ENCODE measurements at places on chromosomes 5 and 9.

DNA sequence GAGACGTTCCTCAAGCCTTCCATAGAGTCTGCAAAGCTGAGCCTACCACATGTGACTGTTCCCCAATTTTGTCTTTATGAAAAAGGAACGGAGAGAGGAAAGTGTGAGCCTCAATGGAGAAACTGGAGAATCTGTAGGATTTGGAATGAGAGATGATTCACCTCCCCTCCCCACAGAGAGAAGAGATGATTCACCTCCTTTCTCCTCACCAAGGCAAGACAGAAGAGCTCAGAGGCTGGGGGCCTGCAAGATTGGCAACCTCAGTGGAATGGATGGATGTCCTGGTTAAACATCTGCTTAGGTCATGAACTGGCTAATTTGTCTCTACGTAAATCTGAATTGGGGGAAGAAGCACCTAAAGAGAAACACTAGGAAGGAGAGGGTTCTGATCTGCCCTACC, 17.0 kb upstream of the MOCS2 start:
- DNase-seq, result no peak

GRCh38 chr5:139593716-139594319, 32.7 kb downstream of the UBE2D2 start:
- DNase-seq, result no peak

DNA sequence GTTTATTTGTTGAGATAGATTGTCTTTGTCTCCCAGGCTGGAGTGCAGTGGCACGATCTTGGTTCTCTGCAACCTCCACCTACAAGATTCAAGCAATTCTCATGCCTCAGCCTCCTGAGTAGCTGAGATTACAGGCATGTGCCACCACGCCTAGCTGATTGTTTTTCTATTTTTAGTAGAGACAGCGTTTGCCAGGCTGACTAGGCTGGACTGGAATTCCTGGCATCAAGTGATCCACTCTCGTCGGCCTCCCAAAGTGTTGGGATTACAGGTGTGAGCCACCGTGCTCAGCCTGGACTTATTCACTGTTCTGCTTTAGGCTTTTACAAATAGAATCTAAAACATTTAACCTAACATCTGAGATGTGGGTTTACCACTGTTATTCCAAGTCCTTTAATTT, 91.3 kb downstream of the COMMD10 start:
- DNase-seq, result no peak

DNA sequence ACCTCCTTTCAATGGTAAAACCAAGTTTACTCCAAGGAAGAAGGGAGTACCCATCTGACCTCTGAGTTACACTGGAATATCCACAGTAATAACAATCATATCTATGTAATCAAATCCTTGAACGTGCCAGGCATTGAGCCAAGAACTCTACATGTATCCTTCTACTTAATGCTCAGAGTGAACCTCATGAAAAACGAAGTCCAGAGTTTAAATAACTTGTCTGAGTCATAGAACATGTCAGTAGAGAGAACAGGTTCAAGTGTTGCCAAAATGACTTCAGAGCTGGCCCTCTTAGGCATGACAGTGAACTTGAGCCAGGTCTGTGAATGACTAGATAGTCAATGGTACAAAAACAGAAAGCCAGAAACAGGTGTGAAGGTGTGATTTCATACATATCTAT, 164.1 kb upstream of the ZNF618 start:
- no peak for DNase-seq

DNA sequence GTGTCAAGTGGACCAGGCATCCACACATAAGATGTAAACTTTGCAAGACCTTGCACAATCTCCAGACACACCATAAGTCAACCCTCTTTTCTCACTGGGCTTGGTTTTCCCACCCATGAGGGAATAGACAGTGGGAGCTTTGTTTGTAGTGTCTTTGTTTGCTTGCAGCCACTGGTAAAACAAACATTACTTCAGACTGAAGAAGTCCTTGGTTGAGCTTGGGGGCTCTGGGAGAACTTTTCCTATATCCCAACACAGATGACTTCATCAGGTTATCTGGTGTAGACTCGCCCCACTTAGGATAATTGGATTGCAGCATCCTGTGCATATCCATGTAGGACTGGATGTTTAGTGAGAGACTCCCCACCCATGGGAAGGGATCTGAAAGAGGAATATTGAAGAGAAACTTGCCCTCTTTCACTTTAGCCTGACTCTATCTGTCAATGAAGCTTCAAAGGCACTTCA, 11.5 kb upstream of the ADGRV1 start:
- no peak for DNase-seq

GRCh38 chr9:134935056-134935640, 17.4 kb upstream of the FCN1 start:
- no peak for DNase-seq

DNA sequence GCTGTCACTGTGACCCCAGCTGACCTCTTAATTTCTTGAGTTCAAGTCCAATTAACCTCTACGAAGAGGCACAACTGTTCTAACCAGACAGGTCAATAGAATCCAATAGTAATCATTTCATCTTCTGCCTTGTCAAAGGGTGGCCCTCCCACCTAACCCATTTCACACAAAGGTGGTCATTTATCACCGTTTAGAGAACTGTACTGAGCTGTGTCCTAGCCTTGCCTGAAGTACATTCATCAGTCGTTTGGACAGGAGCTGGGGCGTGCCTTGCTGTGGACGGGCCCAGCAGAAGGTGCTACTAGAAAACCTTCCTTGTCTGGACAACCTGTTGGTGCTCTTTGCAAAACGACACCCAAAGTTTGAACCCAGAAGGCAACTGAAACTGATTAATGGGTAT, 605.4 kb downstream of the ISL1 start:
- DNase-seq, result no peak

DNA sequence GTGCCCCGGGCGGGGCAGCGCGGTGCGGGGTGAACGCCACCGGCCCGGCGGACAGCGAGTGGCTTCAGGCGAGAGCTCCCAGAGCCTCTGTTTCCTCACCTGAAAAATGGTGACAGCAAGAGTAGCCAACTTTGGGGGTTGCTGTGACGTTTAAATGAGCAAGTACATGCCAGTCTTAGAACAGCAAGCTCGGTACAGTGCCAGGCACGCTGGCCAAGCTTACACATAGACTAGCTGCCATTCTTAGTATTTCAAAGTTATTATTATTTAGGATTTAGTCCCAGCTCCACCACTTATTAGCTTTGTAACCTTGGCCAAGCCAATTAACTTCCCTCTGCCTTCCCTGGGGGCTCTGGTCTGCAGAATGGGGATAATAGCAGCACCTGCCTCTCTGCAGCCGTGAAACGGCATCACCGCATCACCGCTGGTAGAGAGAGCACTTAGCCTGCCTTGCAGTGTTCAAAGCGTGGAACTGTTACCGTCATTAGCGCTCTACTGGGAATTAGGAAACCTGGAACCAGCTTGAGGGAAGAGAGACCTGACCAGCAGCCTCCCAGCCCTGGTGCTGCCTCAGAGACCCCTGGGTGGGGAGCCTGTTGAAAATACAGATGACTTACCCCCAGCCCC, at the start of gene C9orf50:
TSS of gene C9orf50 (minus strand) at position 433 of the 627 bp plus-strand sequence. CDS start 527 bp downstream, outside the sequence.
- no peak for DNase-seq

DNA sequence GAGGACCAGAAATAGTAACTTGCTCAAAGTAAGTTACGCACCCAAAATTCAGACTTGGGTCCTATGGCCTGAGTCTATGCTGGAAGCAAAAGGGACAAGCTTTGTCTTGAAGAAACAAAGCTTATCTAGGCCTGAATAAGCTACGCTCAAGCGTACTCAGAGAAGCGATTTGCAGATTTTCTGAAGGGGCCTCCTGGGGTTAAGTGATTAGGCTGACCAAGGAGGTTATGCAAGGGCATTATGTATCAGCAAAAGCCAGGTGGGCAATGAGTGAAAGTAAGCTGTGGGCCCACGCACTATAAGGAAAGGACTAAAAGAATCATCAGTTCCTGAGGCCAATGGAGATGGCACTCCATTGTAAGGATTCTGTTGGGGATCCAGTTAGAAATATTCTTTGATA, 122.1 kb downstream of the SNX18 start:
- no peak for DNase-seq

DNA sequence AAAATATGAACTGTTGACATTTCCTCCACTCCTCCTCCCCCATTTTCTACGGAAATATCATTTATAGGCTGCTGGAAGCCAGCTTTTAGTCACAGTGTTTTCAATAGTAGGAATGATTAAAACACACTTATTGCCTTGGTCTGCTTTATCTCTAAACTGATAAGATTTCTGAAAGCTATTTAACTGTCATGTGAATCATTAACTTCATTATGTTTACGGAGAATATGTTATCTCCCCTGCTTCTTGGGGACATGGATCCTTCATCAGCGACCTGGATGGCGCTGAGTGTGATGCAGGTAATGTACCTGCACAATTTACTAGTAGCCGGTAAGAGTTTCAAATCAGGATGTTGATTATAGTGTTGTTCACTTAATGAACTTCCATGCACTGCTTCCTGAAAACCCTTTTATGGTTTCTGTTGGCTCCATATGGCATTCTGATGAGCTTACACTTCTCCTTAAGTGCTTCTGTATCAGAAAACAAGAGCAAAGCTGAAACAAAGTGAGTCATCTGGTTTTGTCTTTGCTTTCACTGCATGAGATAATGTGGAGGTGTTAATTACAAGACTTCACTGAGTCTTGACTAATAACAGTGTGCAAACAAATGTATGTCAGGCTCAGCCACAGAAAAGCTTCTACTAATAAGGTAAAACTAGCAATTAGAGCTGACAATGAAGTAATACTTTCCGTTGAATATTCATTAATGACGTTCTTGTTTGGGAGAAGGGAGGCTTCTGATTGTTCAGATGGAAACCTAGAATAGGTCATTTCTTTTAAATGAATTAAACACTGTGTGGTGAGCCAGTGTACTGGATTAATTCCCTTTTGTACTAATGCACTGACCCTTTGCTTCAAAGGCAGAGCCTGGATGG, 162.4 kb upstream of the ZNF608 start:
- DNase-seq, result no peak

DNA sequence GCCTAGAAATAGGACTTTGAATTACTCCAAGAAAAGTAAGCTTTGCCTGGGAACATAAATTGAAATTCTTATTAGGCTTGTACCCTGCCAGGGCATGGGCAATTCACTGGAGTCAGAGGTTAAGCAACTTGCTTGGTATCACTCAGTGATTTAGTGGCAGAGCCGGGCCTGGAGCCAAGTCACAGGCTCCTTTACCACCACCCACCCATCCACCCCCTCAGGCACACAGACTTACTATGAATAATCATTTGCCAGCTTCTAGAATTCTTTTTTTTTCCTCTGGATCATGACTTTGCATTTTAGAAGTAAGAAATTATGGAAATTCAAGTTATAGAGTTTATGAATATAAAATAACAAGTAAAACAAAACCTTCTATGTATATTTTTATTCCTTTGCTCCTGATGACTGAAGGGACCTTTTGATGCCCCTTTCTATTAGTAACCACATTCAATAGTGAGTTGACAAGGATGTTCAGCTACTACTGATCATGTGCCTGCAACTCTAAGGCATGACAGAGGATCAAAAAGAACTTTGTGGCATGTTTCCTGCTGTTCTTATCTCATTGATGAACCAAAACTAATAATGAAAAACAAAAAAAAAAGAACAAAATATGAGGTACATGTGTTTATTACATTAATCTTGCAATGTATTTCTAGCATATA, 614.7 kb downstream of the TLR4 start:
- DNase-seq, result no peak

- DNase-seq, result no peak
These were observed 11.3 kb downstream of the IRX4 start for GRCh38 chr5:1871441-1871840.

GRCh38 chr5:6135977-6136376, 242.4 kb downstream of the MED10 start:
- DNase-seq, result no peak
